Upper lobe of right lung (tissue), 1 donor: ENCODE measurements at places on chromosomes 1 and 21. TPM values are rescaled to one million over a fixed set of nuclear protein-coding genes. Genes with fewer than 3 reads are reported as not detected.

The GRIK1 gene
- total RNA-seq, result not detected

- H3K36me3 ChIP-seq, result peaks cover 33% of the 10 kb centered on the region
- no peak for DNase-seq
- peak overlapping the region; percentile 20 for H3K27ac ChIP-seq
- H3K4me1 ChIP-seq, result peaks cover 21% of the 10 kb centered on the region
- no peak overlapping the region for H3K4me3 ChIP-seq
Observed at GRCh38 chr1:167791281-167792187, 69.8 kb downstream of the MPZL1 start.

- DNase-seq, result no peak
- H3K4me1 ChIP-seq, result no peaks in the 10 kb centered on the region
- H3K4me3 ChIP-seq, result no peak overlapping the region
- no peak overlapping the region for H3K27ac ChIP-seq
Observed at GRCh38 chr1:17135530-17135929, 16.3 kb upstream of the PADI2 start.

DNA sequence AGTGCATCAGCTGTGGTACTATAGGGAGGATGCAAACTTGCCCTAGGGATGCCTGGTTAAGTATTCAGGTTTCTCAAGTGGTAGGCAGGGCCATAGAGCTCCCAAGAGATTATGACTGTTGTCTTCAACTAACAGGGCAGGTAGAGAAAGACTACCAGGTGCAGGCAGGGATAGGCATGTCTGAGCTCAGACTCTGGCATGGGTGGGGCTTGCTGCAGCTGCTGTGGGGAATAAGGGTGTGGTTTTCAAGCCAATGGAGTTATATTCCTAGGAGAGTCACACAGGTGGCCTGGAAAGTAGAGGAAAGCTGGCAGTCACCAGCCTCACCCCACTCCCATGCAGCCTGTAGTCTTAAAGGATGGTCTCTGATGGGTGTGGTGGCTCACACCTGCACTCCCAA lies 673.4 kb upstream of the ADGRL4 start:
- no peaks in the 10 kb centered on the region for H3K36me3 ChIP-seq
- peak; percentile 16 for DNase-seq
- no peak overlapping the region for H3K27ac ChIP-seq
- no peaks in the 10 kb centered on the region for H3K4me1 ChIP-seq

DNA sequence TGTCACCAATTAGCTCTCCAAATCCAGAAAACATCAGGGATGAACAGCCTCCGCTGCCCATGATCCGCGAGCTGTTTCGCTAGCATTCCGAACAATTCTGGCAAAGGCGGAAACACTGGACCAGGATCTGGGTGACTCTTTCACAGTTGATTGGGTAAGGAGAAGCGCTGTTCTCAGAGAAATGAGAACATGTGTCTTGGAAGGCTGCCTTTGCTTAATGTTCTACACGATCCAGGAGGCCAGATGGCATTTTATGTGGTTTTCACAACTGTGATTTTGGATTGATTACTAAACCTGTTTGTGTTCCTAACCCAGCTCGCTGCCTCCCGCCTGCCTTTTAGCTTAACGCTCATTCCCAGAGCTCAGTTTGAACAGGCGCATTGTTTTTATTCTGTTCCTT lies 144.0 kb downstream of the KIF26B start:
- H3K4me1 ChIP-seq, result peaks cover 8% of the 10 kb centered on the region
- no peaks in the 10 kb centered on the region for H3K27me3 ChIP-seq
- no peak for DNase-seq

GRCh38 chr1:240415532-240415931 lies 196.4 kb downstream of the GREM2 start:
- no peaks in the 10 kb centered on the region for H3K4me1 ChIP-seq
- no peaks in the 10 kb centered on the region for H3K36me3 ChIP-seq
- no peaks in the 10 kb centered on the region for H3K27me3 ChIP-seq
- DNase-seq, result no peak

GRCh38 chr1:24421502-24421901 lies 5.9 kb downstream of the NIPAL3 start:
- no peak overlapping the region for H3K27ac ChIP-seq
- peaks cover 14% of the 10 kb centered on the region for H3K4me1 ChIP-seq
- no peak overlapping the region for H3K4me3 ChIP-seq
- H3K36me3 ChIP-seq, result peaks cover 19% of the 10 kb centered on the region
- DNase-seq, result no peak

DNA sequence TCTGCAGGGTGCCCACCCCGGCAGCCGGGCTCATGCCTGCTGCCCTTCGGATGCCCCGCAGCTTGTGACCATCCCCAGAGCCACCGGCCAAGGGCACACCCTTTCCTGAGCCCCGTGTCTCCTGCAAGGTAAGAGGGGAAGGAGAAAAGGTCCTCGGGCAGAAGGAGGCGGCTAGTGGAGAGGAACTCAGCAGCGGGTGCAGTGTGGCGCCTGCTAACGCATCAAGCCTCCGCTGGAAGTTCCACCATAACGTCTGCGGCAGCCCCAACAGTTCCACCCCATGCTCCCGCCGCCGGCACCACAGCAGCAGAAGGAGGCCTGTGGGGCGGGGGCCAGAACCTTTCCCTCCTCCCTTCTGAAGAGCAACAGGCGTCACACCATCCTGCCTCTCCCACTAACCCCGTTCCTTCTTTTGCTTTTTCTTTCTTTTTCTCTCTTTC lies 990 bp downstream of the VWA5B1 start:
- no peaks in the 10 kb centered on the region for H3K4me1 ChIP-seq
- H3K4me3 ChIP-seq, result no peak overlapping the region
- DNase-seq, result no peak
- no peaks in the 10 kb centered on the region for H3K36me3 ChIP-seq
- H3K27ac ChIP-seq, result no peak overlapping the region
- peaks cover 42% of the 10 kb centered on the region for H3K27me3 ChIP-seq

The TMEM52 gene
- 1.5 TPM for total RNA-seq

The ECM1 gene
- total RNA-seq, result 15.5 TPM

DNA sequence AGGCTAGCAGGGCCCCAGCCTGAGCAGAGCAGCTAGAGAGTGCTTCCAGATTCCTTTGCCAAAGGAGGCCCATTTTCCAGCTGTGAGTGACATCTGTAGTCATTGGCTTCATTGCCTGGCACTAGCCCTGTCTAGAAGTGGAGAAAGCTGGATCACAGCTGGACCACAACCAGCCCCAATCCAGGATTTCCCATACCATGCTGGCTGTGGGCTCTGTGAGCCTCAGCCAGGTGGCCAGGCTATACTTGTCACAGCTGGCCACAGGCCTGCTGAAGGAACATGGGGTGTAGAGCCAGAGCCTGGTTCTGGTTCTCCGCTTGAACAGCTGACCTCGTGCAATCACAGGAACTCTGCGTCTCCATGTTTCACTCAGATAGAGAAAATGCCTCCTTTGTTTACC lies 36.6 kb downstream of the RIMKLA start:
- no peak for DNase-seq
- no peaks in the 10 kb centered on the region for H3K36me3 ChIP-seq
- no peak overlapping the region for H3K4me3 ChIP-seq
- peaks cover 12% of the 10 kb centered on the region for H3K4me1 ChIP-seq
- no peaks in the 10 kb centered on the region for H3K27me3 ChIP-seq

The GLMP gene
- total RNA-seq, result 61.1 TPM

The ZNF648 gene
- not detected for total RNA-seq

DNA sequence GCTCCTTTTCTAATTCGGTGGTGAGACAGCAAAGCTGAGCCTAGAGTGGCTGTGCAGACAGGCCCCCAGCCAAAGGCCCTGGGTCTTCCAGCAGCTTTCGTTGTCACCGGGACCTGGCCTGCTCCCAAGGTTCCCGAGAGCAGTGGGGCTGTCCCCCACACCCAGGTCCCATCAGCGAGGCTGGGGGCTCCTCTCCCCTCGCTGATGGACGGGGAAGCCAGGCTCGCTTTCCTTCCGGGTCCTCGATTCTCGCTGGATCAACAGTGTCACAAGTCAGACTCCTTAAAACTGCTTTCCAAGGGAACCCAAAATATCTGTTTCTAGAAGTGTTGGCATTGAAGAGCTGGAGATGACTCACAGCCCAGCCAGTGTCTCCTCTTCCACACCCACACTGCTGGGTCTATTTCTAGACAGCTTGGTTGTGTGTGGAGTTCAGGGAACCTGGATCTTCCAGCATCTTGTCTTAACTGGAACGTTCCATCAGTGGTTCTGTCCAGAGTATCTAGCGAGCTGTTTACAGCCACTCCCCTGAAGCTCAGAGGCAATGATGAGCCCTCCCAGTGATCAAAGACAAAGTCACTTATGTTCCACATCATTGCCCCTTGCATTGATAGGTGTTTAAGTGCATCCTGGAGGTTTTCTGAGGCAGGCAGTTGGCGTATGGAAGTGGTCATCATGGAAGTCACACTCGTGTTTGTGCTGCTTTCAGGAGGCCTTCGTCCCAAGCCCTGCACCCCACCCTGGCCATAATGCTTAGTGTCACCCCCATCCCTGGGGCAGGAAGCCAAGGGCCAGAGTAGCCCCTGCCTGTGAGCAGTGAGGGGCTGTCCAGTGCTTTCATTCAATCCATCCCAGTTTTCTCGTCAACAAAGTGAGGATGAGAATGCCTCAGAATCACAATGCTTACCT lies 35.2 kb downstream of the RRP1 start:
- H3K27me3 ChIP-seq, result peaks cover 11% of the 10 kb centered on the region
- H3K27ac ChIP-seq, result no peak overlapping the region
- no peak for DNase-seq
- H3K4me1 ChIP-seq, result no peaks in the 10 kb centered on the region
- no peak overlapping the region for H3K4me3 ChIP-seq

- no peak for DNase-seq
- no peaks in the 10 kb centered on the region for H3K27me3 ChIP-seq
- no peaks in the 10 kb centered on the region for H3K4me1 ChIP-seq
- no peak overlapping the region for H3K27ac ChIP-seq
Observed at GRCh38 chr1:186391841-186392240, 16.2 kb downstream of the ODR4 start.
